ENCODE measurements at places on chromosomes 2 and 18.

DNA sequence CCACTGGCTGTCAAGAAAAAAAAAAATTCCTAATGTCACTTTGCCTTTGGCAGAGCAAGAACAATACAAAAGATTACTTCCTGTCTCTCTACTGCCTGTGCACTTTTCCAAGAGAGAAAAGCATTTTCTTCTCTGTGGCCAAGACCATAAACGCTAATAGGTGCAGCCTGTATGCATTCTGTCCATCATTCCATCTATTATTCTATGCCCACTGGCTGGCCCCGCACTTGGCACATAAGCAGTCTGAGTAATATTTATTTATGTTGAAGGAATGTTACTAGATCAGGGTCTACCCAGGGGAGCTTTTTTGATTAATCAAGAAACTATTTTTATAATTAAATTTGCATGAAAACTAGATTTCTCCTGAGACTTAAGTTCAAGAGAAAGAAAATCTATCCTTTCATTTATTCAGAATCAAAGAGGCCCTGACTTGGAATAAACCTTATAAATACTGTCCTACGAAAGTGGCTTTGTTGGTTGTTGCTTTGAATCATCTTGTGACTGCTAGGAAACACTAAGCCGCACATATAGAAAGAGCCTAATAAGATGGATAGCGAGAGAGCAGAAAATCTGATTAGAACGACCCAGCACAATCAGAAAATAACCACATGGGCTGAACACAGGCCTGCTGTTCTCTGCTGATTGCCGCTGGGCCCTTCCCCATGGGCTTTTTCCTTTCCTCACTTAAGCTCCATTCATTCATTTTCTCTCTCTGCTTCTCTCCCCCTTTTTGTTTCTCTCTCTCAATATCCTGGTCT is 59.4 kb downstream of the MMADHC start:
- DNase-seq, result no peak

DNA sequence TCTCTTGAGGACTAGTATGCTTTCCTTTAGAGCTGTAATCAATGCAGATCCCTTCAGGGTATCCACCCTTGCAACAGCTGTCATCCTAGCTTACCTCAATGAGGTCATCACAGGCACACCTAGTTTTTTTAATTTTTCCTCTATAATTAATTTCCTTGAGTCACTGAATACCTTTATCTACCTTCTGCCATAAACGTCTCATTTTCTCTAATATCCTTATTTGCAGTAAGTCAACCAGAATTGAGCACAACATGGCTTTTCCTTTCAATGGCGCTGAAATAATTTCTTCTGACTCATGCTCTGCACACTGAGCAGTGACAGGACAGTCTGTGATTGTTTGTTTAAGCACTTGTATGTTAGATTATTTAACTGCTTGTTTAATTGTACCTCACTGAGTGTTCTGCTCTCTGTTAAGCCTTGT is 49.4 kb downstream of the ETAA1 start:
- DNase-seq, result no peak

DNA sequence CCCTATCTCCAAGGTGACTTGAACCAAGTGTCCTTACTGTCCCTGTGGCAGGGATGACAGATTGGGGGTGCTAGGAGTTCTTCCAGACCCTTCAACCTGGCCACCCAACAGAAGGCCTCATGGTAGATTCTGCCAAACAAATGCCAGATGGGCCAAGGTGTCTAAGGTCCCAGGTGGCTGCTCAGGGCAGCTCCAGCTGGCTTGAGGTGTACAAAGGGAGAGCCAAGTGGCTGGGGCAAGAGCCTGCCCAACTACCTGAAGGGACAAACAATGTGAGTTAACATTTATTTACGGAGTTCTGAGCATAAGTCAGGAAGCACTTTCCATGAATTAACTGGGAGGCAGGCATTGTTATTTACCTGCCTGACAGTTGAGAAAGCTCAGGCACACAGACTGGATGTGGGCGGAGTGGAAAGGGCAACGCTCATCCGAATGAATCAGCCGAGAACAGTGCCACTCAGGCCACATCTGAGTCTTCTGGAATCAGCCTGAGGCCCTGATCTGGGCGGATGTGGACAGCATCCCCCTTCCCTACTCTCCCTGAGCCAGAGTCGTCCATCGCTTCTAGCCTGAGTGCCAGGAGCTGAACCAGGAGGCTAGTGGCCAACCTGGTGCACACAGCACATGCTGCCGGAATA is 4.4 kb upstream of the KCNIP3 start:
- no peak for DNase-seq

DNA sequence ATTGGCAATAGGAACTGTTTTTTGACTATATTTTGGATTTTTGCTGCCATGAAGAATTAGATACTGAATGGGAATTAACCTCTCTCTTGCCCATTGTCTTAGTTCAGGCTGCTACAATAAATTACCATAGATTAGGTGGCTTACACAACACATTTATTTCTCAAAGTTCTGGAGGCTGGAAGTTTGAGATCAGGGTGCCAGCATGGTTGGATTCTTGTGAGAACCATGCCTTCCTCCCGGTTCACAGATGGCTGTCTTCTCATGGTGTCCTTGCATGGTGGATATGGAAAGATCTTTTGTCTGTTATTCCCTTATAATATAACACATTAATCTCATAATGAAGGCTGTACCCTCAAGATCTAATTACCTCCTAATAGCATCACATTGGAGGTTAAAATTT is 836.4 kb downstream of the SLC4A3 start:
- no peak for DNase-seq

DNA sequence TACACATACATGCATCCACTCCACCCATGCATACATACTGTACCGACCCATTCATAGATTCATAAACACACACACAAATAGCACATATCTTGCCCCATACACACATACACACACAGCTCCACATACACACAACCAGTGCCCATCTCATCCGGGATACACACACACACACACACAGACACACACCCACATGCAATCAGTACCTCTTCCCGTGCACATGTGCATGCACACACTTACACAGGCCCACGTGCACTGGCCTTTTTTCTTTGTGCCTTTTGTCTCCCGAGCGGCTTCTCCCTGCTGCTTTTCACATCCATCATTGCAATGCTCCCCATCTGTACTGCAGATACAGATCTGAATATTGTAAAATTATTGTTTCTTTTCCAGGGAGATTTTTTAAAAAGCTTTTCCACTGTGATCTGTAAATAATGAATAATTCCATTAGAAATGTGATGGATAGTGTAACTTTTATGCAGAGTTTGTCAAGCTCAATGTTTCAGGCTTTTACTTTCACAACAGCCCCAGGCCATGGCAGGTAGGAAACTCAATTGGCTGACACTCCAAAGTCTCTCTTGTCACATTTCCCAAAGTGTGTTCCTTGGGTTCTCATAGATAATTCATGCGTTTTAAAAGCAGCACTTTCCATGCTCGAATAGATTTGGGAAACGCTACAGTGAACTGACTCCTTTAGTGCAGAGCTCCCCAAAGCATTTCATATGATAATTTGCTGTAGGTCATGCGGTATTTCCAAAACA is 393.5 kb downstream of the CTNNA2 start:
- DNase-seq, result no peak
